Left lobe of liver (tissue), 2 donors: ENCODE measurements at places on chromosomes 2 and 18.

- no peak for DNase-seq
Observed at GRCh38 chr2:55880416-55881143, 43.0 kb downstream of the EFEMP1 start.

DNA sequence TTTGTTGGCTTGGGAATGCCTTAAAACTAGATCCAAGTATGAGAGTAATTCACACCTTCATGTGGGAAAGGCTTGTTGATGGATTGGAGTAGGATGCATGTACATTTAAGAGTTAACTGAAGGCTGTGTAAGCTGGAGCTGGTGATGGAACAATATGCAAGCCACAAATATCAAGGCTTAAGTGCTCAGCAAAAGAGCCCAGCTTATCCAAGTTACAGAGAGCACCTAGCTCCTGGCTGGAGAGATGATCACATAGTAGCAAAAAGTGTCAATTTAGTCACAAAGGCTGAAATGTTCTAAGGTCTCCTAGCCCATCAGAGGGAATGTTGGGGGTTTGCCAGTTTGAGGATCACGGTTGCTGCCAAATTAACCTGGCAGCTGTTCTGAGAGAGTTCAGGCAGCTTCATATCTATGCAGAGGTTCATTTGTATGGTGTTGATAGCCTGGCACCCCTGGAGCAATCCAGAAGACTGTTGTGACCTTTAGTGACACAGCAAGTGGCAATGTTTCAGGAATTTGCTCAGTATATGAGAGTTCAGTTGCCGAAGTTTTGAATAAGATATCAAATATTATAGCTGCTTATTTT is 228.2 kb downstream of the DOK6 start:
- DNase-seq: no peak

- no peak for DNase-seq
Observed at GRCh38 chr2:237280229-237280628, 133.7 kb downstream of the COL6A3 start.

GRCh38 chr2:96687266-96687665 is 44.7 kb downstream of the FER1L5 start:
- DNase-seq: no peak

DNA sequence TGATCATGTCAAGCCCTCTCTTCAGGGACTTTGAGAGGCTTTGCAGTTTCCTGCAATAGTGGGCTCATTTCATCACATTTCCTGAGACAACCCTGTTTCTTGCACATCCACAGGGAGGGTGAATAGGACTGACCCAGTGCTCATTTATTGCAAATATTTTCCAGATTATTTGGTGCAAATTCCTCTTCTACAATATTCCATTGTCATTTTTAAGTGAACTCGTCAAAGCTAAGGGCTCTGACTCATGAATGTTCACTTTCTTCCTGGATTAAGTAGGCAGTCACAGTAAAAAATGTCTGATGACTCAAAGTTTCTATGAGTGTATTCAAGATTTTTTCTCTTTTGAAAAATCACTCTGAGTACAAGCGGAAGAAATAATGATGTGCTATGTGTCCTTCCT is 225.5 kb upstream of the GALNT5 start:
- no peak for DNase-seq

- no peak for DNase-seq
Observed at GRCh38 chr2:76281156-76281841, 570.6 kb upstream of the GCFC2 start.

GRCh38 chr2:26737221-26737620 is 26.9 kb upstream of the SLC35F6 start:
- no peak for DNase-seq

- no peak for DNase-seq
Observed at GRCh38 chr2:240785424-240786335, 34.3 kb downstream of the KIF1A start.

- DNase-seq: no peak
Observed at GRCh38 chr2:45131587-45131986, 122.3 kb upstream of the SIX2 start.

GRCh38 chr2:221107424-221107823 is 464.7 kb downstream of the EPHA4 start:
- DNase-seq: no peak

DNA sequence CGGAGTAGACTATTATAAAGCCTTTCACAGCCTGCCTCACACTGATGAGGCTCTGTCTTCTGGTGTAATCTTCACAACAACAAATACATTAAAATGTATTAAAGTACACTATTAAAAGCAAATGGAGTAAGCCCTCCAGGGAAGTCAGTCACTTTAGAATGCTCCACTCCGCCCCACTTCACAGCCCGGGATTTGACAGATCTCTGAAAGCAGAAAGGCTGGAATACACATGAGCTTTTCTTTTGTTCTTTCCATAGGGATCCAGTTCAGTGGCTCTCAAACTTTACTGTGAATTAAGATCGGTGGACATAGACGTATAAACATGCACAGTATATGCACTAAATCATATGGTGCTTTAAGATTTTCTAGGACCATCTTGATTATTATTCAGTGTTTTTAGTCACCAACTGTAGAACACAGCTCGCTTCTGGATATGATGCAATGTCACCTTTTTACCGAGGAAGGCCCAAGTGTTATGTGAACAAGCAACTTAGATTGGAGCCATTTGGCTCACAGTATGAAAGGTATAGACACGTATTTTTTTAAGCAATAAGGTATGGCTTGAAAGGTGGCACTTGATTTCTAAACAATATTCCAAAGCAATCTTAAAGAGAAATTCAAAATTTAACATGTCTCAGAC is 151.1 kb downstream of the PRKCE start:
- no peak for DNase-seq

DNA sequence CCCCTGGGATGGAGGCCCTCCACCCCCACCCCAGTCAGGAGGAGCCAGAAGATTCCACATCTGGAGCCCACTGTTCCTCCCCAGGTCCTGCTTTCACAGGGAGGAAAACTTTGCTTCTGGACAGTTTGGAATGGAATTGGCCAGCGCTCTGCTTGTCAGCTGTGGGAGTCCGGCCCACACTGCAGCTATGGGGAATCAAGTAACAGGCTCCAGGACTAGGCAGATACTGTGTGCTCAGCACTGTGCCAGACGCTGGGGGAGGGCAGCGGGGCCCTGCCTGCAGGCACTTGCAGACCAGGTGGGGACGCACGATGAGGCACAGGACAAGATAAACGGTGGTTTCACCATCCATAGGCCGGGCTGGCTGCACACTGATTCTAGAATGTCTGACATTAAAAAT is 114.0 kb downstream of the STPG4 start:
- DNase-seq: peak; percentile 70

GRCh38 chr2:212815453-212815852 is 276.9 kb upstream of the ERBB4 start:
- DNase-seq: no peak

- DNase-seq: no peak
Observed at GRCh38 chr2:218344755-218345417, 11.8 kb upstream of the CATIP start.

DNA sequence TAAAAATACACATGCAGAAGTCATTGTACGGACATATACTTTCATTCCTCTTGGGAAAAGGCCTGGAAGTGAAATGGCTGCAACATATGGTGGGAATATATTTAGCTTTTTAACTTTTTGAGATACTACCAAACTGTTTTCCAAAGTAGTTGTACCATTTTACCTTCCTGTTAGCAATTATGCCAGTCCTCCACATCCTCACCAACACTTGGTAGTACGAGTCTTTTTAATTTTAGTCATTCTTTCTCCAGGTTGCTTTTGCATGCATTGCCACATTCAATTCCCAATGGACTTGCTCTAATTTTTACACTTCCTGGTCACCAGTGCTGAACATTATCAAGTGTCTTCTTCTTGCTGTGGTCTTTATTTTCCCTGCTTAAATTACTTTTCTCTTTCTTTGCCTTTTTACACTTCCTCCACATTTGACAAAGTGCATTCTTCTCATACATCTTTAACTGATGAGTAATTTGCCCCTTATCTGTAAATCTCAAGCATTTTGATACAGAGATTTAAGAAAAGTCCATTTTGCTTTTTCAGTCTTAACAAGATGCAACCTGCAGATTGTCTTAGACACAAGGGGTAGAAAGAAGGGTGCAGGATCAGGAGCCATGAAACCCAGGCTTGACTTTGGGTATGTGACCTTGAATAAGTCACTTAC is 14.5 kb downstream of the VIT start:
- no peak for DNase-seq

DNA sequence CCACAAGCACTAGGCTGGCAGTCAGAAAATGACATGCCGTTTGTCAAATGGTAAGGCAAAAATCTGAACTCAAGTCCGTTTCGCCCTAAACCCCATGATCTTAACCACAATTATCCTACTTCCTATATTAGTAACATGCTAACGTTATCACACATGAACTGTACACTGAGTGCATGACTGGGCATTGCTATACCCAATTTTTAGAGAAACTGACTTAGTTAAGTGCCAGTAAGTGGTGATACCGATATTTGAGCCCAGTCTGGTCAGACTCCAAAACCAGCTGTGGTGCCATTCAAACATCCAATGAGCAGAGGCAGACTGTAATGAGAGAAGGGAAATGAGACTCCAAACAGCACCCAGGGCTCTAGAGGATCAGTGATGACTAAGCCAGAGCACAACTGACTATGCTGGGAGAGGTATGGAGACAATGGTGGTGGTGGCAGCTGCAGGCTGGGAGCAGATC is 311.7 kb upstream of the PKDCC start:
- DNase-seq: no peak

DNA sequence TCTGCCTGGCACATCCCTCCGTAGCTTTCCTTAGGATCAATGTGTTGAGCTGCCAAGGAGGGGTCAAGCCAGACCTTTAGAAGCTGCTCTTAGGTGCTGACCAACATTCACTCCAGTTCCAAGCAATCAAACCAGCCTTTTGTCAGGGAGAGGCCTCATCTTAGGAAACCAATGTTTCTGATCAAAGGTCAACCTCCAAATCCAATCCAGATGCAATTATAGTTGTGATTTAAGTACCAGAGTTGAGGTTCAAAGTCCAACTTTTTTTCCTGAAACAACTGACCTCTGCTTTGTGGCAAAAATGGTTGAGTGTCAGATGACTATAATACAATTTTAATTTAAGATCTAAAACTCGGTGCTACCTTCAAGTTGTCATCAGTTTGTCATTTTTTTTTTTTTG is 303.4 kb downstream of the ALK start:
- no peak for DNase-seq

DNA sequence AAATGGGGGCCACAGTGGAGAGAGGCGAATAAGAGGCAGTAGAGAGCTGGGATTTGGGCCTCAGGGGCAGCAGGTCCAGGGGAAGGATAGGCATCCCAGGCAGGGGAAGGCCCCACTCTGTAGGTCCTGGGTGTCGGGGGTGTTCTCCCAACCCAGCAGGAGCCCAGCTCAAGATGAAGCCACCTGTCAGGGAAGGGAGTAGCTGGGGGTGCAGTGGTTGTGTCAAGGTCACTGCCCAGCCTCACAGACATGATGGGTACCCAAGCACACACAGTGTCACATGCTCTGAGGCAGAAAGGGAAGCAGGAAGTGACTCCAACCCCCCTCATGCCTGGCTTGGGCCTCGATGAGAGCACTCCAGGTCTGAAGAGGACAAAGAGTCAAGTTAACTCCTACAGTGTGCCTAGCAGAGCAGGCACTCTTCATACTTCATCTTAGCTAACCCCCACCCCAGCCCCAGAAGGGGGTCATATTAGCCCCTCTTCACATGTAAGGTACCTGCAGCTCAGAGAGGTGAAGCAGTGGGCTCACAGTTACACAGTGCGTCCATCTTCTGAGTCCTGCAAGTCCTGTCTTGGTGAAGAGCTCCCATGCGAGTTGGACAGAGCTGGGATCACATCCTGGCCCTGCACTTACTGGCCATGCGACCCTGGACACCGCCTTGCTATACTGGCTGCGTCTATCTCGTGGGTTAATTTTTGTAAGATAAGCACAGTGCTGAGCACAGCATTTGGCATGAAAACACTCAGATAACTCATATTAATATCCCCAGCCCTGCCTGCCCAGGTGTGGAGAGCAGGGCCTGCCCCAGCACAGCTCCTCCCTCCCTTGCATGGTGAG is 72.6 kb upstream of the DAPL1 start:
- no peak for DNase-seq

DNA sequence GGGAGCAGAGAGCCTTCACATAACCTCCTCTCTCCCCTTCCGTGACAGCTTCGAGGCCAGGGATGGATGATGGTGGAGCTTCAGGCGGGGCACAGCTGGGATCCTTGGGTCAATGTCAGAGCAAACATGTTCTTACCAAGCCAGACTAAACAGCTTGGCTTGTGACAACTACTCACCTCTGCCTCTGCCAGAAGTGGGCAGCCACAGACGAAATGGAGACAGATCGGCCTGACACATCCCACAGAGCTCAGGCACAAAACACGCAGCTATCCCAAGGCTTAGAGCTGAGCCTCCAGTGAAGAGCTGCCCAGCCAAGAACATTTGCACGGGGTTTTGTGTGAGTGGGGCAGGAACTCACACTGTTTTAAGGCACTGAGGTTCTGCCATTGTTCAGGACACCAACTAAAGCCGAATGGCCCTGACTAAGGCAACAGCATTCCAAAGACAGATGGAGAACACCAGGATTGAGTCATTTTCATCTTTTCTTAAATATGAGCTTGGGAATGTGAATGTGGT is 12.8 kb downstream of the PXDN start:
- peak; percentile 38 for DNase-seq

DNA sequence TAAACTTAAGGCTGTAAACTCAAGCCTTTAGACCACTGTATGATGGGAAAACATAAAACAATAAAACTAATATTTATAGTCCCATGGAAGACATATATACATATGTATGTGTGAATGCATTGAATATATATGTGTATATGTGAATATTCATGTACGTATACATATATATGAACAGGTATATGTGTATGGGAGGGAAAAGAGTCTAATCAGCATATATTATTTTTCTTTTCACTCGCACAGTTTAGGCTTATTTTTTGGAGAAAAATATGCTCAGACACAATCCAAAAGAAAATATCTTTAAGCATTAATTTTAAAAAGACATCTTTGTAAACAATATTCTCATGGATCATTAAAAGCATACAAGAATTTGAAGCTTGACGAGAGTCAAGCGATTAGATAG is 22.7 kb downstream of the COL4A4 start:
- no peak for DNase-seq

DNA sequence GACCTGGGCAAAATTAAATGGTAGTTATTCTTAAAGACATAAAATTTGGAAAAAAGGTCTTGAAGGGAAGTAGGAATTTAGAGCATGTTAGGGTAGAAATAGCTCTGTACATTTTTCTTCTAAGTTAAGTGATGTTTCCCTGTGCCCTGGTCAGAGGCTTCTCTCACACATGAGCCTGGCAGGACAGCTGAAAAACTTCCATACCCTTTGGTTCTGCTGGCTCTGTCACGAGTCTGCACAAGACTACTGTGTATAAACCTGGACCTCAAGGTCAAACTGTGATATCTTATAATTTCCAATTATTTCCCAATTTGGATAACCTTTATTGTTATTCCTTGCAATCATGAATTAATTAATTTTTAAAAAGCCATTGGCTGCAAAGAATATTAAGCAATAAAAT is 664.7 kb downstream of the BCL11A start:
- DNase-seq: no peak
